ENCODE measurements at places on chromosomes 12 and 14.

GRCh38 chr14:21098076-21098891 is at the start of gene ZNF219:
TSS of gene ZNF219 (minus strand) at chr14:21098655. CDS start at chr14:21093591, 5,064 bp downstream.
- DNase-seq: peak; percentile 48

DNA sequence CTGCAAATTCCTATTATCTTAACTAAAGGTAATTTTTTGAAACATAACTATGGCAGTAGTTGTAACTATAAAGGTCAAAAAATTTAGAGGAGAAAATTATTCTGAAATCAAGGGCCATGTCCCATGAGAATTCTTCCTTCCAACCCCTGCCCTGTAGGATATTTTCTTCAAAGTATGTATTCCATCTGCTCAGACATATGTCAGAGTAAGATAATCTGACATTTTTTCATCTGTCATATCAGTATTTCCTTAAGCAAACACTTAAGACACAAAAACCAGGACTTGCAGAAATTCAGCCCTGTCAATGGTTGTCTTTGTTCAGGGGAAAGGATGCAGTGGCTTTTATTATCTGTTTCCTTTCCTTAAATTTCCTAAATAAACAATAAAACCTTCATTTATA is 36.3 kb downstream of the ACSS3 start:
- no peak for DNase-seq

DNA sequence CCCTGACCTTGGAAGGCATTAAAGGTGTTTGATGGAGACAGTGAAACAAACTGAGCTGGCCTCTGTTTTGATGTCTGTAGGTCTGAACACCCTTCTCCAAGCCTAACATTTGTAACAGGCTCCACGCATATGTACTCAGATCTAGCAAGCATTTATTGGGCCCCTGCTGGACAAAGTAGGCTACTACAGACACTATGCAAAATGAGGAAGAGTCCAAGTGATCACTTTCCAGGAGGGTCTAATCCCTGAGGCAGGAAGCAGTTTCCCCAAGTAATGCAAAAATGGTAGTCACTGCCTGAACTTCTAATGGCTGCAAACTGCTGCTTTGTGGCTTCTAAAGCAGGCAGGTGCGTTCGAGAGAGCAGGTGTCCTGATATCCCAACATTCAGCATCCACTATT is 405.8 kb downstream of the MED13L start:
- DNase-seq: peak; percentile 36

DNA sequence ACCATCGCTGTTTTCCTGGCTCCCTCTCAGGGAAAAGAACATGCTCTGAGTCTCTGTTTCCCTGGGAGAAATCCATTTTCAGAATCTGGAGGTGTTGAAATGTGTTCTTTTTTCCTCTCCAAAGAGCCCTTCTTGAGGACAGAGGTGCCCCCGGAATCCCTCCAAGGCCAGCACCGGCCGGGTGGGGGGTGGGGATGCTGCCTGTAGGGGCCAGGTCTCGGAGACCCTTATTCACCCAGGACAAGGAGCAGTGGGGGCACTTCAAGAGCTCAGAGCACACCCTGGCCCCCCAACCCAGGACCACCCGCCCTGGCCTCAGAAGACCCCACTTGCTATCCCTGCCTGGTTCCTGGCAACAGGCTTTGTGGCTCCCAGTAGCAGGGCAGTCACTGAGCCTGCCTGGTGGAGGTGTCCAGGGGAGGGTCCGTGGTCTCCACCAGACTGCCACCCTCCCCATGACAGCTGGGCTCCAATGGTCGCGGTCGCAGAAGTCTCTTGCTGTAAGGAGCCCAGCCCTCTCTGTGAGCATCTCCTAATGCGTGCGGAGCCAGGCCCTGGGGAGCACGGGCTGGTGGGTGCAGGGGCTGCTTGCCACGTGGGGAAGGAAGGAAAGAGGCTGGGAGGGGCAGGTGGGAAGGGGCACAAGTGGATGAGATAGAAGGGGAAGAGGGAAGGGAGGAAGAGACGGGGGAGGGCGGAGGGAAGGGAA is 13.2 kb upstream of the DIO3 start:
- DNase-seq: no peak

DNA sequence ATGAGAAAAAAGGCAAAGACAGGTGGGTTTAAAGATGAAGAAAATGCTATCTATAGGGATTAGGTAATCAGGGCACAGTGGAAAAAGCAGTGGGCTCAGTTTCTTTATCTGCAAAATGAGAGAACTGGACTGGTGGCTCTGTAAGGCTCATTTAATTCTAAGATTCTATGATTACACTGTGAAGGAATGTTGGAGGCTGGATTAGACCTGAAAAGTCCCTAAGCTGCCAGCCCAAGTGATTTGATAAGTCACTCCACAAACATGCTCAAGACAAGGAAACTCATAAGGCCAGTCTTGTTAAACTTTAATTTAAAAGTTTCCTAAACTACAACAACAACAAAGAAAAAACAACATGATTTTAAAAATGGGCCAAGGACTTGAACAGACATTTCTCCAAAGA is 75.1 kb downstream of the DCAF5 start:
- no peak for DNase-seq

DNA sequence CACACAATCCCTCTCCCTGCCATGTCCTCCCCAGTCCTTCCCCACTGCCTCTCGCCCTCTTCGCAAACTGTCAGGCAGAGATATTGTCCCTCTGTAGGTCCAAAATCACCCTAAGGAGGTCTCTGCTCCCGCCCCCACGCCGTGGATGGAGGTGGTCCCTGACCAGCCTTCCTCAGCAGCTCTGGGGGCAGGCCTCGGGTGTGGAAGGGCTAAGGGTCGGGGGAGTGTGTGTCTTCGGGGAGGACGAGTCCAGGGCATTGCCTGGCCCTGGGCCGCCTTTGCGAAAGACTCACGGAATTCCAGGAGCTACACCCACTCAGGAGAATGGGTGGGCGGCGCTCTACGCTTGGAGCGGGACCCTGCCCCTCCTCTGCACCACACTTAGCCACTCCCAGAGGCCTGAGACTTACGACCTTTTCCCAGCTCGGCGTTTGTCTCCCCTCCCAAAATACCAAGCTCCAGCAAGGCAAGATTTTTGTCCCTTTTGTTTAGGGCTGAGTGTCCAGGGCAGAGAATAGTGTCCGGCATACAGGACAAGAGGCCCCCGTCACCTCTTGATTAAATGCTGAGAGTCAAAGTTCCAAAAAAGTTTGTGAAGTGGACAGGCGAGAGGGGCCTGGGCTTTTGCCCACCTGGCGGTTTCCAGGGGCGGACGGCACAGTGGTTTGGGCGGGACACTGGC is 881 bp downstream of the PYGL start:
- no peak for DNase-seq

DNA sequence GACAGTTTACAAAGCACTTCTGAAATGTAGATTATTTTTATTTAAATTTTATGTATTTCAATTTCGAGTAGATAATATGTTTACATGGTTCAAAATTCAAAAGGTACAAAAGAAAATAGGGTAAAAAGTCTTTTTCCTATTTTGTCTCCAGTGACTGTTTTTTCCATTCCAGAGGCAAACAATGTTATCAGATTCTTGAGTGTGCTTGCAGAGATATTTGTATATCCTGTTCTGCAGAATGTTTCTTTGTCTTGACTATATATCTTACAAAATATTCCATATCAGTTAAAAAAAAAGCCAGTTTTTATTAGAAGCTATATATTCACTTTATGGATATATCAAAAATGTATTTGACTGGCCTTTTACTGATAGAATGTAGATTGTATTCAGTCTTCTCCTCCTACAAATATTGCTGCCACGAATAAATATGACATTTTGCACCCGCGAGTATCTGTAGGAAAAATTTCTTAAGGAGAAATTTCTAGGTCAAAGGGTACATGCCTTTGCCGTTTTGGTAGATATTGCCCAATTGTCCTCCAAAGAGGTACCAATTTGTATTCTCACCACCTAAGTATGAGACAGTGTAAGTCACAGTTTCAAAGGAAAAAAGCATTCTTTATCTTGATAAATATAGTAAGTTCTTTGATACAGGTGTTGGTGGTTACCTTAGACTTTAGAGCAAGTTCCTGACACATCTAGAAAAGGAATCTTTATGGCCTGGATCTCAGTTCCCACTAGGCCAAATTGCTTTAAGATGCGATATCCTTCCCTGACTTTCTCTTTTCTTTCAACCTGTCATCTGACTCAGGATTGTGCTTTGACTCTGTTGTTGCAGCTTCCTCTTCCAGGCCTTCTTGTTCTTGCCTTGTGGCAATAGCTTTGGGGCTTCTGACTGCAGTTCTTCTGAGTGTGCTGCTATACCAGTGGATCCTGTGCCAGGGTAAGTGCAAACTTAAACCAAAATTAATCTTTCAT is 2.3 kb downstream of the KLRG1 start:
- DNase-seq: no peak

GRCh38 chr12:113190761-113191160 is 5.2 kb downstream of the RITA1 start:
- peak; percentile 87 for DNase-seq

GRCh38 chr12:78562368-78563205 is 302.0 kb upstream of the SYT1 start:
- DNase-seq: no peak

GRCh38 chr12:9707864-9708808 is 24.8 kb downstream of the CLECL1 start:
- DNase-seq: peak; percentile 36

DNA sequence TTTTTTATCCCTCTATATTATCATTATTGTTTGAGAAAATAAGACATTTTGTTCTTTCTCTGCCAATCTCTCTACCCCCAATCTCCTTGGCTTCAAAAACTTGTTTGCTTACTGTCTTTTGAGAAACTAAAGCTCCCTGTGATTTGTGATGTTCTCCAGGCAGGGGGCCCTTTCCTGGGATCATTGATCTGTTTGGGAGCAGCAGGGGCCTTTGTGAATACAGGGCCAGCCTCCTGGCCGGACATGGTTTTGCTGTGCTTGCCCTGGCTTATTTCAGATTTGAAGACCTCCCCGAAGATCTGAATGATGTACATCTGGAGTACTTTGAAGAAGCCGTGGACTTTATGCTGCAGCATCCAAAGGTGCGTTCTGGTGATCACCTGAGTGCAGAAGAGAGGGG is 4.5 kb downstream of the ACOT6 start:
- no peak for DNase-seq

DNA sequence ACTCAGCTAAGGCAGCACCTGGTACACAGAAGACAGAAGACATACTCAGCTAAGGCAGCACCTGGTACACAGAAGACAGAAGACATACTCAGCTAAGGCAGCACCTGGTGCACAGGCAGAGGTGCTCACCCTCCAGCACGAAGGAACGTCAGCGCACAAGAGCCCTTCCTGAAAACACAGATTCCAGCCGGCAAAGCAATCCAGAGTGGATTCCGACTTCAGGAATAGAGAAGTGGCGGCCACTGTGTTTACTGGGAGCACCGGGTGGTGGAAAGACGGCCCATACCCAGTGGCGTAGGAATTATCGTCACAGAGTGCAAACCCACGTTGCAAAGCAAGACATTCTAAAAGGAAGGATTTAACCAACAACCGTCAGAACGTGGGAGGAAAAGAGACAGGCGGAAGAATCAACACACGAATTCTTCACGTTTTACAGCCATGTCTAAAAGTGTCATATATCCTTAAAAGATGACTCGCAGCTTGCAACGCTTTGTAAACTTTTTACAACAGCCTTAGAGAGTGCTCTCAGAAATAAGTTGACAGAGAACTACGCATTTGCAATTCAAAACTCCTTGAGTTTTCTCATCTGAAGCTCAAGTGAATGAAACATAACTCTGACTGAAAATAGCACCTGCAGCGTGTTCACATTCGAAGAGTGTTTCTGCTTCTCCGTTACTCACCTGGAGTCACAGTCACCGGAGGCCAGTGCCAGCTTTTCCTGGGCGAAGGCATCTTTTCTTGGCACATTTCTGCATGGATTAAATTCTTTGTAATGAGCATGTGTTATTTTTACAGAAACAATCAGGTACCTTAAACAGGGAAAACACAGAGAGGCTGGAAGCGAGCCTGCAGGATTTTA is 55.8 kb upstream of the GALNT9 start:
- DNase-seq: peak; percentile 2

DNA sequence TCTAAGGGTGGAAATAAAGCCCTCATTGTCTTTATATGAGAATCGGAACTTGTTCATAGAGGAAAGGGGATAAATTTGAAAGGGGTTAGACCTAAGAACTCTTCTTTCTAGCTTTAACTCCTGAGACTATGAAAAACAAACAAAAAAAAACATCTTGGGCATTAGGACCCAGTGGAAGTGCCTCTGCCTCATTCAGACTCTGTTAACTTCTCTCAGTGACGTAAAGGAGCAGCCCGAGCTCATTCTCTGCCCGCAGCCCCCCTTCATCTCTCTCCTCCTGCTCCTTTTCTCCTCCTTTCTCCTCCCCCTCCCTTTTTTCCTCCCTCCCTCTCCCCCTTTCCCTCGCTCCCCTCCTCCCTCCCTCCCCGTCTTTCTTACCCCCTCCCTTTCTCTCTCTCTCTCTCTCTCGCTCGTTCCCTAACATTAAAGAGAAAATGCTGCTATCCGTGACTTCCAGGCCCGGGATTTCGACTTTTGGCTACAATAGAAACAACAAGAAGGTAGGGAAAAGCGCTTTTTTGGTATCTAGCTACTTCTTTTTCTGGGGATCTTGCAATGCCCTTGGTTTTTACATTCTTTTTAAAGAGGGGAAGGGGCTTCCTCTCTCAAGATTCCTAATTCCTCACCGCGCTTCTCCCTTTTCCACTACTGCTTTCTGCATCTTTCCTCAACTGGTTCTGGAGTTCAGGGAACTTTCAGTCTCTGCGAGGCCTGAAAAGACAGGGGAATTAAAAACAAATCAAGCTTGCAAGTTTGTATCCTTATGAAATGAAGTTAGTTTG is at the start of gene RBMS2:
Gene RBMS2, plus strand, starts transcription at position 231 of the 782 bp plus-strand sequence. Its CDS starts 204 bp downstream, at position 435.
- peak; percentile 77 for DNase-seq

DNA sequence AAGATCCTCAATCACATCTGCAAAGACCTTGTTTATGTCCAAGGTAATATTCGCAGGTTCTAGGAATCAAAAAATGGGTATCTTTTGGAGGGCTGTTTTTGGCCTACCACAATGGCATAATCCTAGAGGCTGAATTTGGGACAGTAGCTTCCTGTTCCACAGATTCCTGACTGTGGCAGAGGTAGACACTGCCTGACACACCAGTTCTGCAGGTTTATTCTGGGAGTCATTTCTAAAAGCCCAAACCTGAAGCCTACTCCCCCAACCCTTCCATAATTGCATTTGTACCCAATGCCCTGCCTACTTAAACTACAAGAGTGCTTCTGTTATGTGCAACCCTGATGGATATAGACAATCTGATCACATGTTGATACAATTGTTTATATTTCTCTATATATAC is 378.9 kb downstream of the PCNX1 start:
- DNase-seq: no peak

- DNase-seq: no peak
Observed at GRCh38 chr14:45070215-45070614, 13.7 kb upstream of the PRPF39 start.

DNA sequence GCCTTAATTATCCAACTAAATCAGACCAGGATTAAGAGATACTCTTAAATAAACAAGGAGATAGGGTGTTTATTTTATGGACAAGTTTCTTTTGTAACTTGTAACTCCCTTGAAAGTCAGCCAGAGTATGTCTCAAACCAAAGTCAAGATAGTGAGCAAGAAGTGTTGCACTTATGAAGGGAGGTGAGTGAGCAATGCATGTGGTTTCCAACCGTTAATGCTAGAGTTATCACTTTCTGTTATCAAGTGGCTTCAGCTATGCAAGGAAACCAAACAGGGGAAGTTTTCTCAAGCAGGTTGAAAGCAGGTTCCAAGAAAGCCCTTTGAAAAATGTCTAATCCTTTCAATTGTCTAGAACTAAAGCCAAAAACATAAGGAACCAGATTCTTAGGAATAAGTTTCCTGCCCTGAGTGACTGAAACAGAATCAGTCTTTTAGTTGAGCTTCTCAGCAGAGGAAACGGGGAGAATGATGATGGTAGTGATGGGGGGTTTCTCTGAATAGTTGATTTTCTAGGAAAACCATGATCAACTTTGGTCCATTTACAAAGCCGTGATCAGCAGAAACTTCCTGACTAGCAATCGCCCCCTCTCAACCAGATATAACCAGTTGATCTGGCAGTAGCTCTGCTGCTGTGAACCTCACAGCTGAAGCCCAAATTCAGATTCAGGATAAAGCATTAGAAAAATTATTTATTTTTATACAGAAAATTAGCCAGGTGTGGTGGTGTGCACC is 128.4 kb downstream of the DAD1 start:
- no peak for DNase-seq
